ENCODE measurements at places on chromosomes 4 and X. TPM values are rescaled to one million over a fixed set of nuclear protein-coding genes. Genes with fewer than 3 reads are reported as not detected.

DNA sequence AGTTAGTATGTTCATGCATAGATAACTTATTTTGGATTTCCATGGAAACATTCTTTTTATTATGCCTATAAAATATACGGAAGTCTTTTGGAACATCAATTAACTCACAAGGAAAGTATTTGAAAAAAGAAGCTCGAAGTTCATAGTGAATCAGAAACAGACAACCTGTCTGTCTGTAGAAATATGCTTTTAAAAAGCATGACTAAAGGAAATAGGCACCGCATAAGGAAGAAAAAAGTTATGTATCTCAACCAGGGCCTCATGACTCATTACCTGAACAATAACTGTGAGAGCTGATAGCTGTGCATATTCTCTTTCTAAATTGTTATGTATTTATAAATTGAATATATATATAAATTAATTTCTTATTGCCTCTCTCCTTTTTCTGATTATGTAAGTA, 324.1 kb downstream of the TLL1 start:
- DNase-seq, result no peak

DNA sequence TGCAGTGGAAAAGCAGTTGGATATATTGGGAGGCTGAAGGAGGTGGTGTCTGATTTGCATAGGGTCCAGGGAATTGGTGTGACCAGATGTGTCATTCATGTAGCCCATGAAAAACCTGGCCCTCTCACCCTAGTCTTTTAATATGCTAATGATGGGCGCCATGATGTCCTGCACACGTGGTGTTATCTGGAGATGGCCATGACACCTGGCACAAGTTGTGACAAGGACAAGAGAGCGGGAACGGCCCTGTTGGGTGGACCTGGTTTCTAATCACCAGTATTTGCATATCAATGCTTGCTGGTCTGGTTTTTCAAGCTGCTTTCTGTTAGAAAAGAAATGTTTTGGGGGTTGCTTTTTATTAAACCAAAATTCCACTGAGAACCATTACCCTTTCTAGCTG, 87.4 kb downstream of the ZXDA start:
- DNase-seq, result no peak

DNA sequence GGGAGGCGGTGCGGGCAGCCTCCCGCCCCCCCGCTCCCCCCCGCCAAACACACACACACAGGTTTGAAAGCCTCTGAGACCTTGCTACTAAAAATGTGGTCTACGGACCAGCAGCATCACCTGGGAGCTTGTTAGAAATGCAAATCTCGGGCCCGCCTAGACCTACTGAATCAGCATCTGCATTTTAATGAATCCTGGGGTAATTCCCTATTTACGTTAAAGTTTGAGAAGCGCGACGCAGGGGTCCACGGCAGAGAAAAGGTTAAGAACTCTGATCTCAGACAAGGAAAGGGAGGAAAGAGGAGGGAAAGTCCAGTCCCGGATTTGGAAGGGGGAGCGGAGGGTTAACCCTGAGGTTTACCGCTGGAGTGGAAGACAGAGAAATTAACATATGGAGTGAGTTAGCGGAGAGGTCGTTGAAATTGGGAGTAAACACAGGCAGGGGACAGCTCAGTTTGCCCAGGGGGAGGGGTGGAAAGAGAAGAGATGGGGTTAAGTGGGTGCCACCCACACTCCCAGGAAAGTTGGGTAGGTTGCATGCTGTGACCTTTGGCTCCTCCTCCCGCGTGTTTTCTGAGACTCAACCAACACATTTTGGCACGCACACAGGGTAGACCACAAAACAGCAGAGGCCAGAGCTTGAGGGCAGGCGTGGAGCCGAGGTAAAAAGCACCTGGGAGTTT, 483.6 kb downstream of the BCOR start:
- DNase-seq, result peak; percentile 26

SEC24B gene
- total RNA-seq, result 32.5 TPM

DNA sequence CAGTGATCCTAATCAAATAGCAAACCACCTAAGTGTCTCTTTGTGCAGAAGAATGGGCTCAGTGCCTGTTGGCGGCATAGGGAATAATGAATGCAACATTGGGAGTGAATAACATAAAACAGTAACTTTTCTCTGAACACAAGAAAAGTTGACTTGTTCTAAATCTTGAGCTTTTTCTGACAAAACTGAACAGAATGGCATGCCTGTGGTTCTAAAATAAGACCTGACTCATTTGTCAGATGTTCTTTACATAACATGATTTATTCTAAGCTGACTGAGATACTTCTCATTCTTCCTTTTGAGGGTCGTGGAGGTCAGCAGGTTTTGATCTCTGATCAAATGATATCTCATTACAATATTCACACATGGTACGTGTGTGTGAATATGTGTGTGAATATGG, 165.4 kb upstream of the WDR1 start:
- DNase-seq, result no peak

- no peak for DNase-seq
These were observed 14.8 kb downstream of the SLC6A8 start for GRCh38 chrX:153702336-153703035.

DRD5 gene
- not detected for total RNA-seq

DNA sequence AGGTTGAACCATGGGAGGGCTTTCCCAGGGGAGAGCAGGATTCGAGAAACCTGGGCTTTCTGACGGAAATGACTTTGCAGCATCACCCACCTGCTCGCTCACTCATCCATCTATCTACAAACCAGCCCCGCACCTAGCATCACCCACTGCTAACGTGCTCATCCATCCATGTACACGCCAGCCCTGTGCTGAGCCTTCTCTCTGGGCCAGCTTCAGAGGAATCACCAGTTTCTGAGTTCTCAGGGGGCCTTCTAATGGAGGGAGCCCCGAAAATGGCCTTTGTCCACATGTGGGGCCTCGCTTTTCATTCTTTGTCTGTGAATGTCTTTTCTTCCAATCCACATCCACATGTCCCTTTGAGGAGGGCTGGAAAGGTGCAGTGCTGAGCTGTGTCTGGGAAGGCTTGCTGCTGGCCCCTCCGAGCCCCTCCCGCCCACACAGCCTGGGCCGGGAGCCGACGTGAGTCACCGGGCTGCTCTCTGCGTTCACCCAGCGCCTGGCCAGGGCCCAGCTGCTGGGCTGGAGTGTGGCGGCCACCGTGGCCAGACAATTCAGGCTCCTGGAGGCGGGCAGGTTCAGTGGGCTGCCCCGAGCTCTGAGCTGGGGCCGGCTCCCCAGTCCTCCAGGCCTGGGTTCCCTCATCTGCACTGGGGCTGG, 14.7 kb downstream of the SORCS2 start:
- no peak for DNase-seq

DNA sequence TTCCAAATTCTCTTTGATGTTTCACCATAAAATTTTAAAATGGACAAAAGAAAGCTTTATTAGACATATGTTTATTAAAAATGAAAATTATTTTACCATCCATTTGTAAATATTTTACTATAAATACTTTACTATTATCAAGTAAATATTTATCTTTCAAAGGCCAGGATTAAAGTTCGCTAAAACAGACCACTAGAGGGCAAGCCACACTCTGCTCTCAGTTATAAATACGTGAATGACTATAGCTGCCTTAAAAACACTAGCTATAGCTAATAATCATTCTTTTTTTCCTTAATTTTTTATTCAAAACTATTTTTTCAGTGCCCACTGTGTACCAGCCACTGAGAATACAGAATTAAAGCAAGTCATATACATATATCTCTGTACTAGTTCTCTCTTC, 38.6 kb downstream of the UNC5C start:
- no peak for DNase-seq

DNA sequence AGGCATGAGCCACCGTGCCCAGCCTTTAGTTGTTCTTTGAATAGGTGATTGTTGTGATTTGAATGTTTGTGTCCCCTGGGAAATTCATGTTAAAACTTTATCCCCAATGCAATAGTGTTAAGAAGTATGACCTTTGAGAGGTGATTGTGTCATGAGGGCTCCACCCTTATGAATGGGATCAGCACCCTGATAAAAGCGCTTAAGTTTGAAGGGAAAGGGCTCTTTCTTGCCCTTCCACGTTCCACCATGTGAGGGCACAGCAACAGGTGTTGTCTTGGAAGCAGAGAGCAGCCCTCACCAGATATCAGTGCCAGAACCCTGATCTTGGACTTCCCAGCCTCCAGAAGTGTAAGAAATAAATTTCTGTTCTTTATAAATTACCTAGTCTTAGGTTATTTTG, 33.7 kb upstream of the RP2 start:
- no peak for DNase-seq

All from activated T-helper 1 cell treated with anti-CD3 and anti-CD28 coated beads, Interleukin-12 subunit alpha, Interleukin-12 subunit beta, Interleukin-2, Interleukin-4 antibody, amounts not matched to agents 30 ng/mL and 10 ng/mL and 1 ng/mL, durations not matched to agents 14 hours and 24 hours and 36 hours (primary cell).